Jurkat, Clone E6-1 (cell line): ENCODE measurements at places on chromosomes 7 and 10.
A peak's percentile ranks its signal among the peaks of the same experiment; 100 is the strongest.

GRCh38 chr10:22370320-22370719, 25.0 kb downstream of the SPAG6 start:
- peak; percentile 9 for DNase-seq

DNA sequence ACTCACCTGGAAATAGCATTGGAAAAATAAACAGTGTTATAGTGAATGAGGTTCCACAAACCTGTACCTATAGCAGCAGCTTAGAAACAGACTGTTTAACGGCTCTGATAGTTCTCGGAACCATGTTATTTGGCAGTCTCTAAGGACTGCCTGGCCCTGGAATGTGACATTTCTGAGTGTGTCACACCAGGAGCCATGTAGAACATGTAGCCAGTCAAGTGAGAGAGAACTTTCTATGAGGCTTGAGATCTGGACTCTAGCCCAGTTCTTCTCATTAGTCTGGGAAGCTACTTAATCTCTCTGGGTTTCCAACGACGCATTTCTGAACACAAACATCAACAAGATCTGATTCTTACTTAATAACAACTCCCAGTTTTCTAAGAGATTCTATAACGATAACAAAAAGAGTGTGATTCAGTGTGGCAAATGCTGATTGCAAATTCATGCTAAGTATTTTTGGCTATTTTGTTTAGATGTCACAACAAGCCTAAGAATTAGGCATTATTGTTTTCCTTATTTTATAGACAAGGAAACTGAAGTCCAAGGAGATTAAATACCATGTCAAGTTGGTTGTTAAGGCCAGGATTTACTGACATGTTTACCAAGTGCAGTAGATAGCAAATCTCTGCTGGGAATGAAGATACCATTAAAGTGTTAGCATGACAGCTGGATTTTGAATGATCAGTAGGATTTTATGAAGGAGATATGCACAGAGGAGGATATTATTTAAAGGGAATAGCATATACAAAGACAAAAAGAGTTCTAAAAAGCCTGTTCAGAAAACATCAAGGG, 47.2 kb downstream of the APBB1IP start:
- DNase-seq = no peak

- peak; percentile 76 for DNase-seq
These were observed 78.7 kb upstream of the C1GALT1 start for GRCh38 chr7:7103343-7104313.

DNA sequence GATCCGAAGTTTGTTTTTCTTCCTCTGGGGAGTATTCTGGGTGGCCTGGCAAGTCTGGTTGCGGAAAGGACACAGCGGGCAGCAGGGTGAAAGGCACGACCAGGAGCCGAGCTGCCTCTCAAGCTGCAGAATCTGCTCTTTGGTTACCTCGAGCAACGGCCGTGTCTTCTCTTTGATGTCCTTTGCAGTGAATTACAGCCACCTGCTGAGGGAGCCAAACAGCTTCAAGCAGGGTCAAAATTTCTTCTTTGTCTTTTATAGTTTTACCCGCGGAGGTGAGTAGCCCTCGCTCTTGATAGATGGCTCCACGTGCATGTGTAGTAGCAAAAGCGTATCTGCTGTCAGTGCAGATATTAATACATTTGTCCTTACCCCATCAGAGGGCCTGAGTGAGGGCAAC, 177.3 kb upstream of the MBL2 start:
- DNase-seq = peak; percentile 6

DNA sequence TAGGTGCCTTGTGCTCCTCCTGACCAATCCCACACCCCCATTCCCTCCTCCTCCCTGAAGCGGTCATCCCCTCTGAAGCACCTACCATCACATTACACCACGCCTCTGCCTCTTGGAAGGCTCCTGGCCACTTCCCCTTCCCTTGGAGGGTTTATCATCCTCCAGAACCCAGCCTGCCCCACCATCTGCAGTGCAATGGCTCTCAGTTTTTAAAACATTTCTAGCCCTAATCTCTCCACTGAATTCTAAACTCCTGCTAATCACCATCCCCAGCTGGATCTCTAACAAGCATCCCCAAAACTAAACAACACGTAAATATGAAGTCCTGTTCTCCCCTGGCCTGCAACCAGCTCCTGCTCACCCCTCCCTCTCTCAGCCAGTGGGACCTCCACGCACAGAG, 70.6 kb downstream of the PIP4K2A start:
- DNase-seq = no peak

DNA sequence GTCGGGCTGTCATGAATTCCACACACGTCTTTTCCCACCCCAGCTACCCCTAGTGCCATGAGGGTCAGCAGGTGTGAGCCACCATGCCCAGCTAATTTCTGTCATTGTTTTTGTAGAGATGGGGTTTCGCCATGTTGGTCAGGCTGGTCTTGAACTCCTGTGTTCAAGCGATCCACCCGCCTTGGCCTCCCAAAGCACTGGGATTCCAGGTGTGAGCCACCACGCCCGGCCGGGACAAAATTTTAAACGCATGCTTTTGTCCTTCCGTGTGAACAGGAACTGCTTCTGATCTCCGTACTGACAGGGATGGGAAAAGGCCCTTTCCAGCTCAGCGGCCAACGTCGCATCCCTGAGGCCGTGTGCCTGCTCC, 15.6 kb upstream of the ZFAND2A start:
- no peak for DNase-seq

DNA sequence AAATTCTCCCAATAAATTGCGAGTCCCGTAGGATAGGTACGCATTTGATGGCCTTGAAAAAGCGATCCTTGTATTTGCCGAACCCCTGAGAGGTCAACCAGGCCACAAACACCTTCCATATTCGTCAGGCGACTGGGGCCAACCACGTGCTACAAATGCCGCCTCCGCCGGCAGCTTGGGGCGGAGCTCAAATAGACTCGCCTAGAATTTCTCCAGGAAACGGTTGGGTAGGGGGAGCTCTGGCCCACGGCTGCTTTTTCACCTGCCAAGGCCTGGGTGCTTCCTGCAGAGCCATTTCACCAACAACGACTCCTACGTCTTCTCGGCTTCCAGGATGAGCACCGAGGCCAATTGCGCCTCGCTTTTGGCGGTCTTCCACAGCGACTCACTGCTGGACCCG, 53.4 kb upstream of the KIF5B start:
- no peak for DNase-seq

- no peak for DNase-seq
These were observed 3.7 kb upstream of the TTYH3 start for GRCh38 chr7:2628130-2628482.

DNA sequence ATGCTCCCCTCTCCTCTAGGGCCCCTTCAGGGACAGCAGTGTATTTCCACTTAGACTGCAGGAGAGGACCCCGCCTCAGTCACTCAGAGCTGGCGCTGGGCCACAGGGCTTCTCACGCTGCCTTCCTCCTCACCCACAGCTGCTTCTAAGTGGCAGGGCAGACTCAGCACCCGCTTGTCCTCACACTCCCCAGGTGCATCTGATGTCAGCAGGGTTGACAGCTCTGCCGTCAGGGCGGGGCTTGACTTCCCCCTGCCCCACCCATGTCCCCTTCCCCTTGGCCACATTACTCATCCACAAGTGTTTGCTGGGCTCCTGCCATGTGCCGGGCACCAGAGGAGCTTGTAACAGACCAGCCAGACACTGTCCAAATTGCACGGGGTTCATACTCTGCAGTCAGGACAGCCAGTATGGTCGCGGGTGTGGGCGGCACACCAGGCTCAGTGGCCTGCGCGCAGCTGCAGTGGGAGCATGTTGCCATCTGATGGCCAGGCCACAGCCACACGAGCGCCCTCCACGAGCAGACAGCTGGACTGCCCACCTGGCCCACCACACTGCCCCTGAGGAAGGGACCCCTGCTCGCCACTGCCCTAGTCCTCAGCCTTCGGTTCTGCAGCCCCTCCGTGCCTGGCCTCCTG, 29.3 kb upstream of the TTYH3 start:
- no peak for DNase-seq

GRCh38 chr7:974820-975681, at the start of gene COX19:
Gene COX19 (minus strand): TSS chr7:975549. CDS start chr7:975509, 40 bp downstream.
- DNase-seq = peak; percentile 81

DNA sequence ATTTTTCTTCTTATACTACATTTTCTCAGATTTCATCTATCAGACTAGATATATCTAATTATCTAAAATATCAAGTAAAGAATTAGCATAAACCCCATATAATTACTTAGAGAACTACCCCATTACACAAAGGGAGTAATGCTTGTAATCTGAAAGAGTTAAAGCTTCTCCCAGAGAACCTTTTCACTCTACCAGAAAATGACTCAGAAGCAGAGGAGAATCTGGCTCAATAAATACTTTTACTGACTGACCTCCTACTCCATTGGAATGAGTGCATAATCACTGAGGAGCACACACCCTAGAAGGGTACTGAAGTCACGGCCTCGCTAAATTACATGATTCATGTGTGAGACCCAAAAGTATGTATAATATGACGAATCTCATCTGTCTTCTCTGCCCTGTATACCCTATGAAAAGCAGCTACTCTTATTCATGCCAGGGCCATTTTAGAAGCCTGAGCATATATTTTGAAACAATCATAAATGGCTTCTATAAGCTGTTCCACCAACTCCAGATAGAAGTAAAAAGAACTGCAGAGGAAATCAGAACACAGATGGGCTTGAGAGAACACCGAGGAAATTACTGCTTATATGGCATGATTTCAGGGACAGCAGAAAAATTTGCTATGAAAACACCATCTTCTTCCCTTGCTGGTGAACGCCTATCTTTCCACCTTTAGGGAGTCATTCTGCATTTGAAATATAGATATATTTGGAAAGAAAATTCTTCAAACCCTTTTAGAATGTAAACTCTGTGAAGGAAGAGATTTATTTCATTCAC, 32.7 kb downstream of the DNMBP start:
- no peak for DNase-seq

- DNase-seq = no peak
These were observed 327.3 kb upstream of the PODXL start for GRCh38 chr7:131883769-131884168.

DNA sequence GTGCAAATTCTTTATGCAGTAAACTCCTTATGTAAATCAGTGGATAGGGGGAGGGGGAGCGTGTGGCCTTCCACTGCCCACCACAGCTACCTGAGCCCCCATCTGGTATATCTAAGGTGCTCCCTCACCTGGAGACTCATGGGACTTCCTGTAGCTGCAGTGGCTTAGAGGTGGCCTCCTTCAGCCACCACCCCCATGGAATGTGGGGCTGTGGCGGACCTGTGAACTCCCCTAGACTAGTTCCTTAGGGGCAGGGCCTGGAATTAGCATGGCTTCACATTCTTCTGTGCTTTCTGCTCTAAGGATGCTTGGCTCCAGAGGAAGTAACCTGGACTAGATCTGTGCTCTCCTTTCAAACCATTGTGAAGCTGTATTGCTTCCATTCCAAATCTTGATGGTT, 550.5 kb upstream of the COBL start:
- DNase-seq = no peak

DNA sequence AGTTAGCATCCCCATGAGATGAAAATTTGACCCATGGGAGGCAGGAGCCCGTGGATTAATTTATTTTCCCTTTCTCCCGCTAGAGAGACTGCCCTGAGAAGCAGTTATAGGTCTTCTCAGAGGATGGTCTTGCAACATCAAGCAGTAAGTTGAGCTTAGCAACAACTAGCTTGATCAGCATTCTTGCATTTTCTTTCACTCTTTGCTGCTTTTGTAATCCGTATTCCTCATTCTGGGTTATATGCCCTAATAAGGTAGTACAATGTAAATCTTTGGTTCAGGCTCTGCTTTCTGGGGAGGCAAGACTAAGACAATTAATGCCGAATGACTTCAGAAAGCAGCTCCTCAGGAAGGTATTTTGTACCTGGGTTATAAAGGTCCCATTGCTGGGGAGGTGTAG, 146.8 kb downstream of the FZD1 start:
- DNase-seq = no peak

- peak; percentile 20 for DNase-seq
These were observed 775 bp downstream of the STARD3NL start for GRCh38 chr7:38178695-38179344.

- DNase-seq = no peak
These were observed 101.4 kb downstream of the ZNF365 start for GRCh38 chr10:62475551-62475950.

DNA sequence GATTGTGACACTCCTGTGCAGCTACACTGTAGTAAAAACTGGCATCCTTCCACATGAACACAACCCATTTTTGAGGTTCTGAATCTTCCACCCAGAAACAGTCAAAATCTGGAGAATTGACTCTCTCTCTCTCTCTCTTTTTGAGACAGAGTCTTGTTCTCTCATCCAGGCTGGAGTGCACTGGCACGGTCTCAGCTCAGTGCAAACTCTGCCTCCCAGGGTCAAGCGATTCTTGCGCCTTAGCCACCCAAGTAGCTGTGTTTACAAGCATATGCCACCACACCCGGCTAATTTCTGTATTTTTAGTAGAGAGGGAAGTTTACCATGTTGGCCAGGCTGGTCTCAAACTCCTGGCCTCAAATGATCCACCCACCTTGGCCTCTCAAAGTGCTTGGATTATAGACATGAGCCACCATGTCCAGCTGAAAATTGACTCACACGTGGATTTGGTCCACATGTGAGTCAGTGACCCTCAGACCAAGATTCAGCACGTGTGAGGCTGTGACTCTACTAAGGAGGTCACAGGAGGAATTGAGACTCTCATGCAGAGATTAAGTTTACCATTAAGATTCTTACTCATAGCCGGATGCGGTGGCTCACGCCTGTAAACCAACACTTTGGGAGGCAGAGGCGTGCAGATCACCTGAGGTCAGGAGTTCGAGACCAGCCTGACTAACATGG, 12.1 kb upstream of the ZNF107 start:
- DNase-seq = no peak

GRCh38 chr7:39921506-39922175, 28.4 kb upstream of the CDK13 start:
- DNase-seq = no peak

GRCh38 chr7:134907000-134907399, 79.3 kb upstream of the AGBL3 start:
- DNase-seq = no peak

DNA sequence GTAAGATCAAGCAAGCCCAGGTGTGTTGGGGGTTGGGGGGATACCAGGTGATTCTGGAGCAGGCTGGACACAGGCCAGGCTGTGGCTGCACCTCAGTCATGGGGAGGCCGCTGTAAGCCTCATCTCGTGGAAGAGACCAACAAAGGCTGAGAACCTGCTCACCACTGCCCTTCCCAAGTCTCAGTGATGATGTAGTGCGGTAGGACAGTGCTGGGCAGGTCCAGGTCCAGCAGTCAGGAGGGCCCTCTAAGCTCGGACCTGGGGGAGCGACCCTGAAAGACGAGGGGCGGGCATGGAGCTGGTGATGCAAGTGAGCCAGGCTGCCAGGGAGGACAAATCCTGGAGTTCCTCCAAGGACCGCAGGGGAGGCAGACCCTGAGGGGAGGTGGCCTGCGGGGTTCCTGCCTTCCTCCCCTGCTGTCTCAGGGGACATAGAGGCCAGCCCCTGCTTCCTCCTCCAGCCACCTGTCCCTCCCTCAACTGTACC, 3.3 kb upstream of the PWWP2B start:
- no peak for DNase-seq

DNA sequence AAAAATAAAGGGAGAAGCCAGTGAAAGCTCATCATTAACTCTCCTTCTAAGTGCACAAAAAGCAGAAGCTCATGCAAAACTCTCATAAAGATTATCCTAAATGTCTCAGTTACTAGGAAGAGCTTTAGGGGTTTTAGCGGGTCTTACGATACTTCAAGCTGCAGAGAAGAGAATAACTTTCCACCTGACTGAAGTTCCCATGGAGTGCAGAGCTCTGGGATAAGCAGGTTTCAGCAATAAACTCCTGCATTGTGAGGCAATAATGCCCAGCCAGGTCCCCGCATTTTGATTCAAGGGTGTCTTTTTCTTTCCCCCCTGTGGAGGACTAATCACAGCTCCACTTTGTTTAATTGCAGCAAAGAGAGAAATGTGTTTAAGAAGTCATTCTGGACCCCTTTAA, 241.9 kb upstream of the SP8 start:
- DNase-seq = no peak
